SW480 (cell line): ENCODE measurements at places on chromosomes 5 and 9.

DNA sequence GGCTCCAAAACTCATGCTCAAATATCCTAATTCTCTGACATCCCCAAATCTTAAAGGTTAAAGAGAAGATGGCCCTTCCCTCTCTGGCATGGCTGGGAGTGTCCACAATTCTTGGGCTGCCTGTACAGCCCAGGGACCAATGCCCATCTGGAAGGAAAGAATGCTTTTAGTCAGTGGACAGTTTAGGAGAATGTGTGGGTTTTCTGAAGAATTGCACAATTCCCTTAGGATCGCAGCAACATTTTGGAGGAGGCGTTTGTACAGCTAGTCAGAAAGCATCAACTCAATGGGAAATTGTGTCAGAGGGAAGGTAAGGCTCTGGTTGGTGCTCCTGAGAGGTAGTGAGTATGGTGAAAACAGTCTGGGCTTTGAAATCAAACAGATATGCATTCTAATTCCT lies 15.0 kb downstream of the FAM193B start:
- no peak for DNase-seq

DNA sequence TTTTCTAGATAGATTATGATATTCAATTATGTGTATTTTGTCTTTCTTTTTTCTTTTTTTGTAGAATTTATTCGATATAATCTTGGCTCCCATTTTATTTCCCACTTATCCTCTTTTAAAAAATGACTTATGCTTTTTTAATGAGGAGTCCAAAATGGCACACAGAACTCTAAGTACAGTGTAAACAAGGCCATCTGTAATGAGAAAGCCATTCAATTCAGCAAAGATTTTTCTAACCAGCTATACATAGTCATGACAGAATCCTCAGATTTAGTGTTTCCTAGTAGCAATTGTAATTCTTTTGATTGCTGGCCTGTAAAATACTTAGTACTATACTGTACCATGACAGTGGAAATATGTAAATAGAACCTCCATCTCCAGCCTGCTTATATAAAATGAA lies 651.4 kb downstream of the RAB3C start:
- no peak for DNase-seq

DNA sequence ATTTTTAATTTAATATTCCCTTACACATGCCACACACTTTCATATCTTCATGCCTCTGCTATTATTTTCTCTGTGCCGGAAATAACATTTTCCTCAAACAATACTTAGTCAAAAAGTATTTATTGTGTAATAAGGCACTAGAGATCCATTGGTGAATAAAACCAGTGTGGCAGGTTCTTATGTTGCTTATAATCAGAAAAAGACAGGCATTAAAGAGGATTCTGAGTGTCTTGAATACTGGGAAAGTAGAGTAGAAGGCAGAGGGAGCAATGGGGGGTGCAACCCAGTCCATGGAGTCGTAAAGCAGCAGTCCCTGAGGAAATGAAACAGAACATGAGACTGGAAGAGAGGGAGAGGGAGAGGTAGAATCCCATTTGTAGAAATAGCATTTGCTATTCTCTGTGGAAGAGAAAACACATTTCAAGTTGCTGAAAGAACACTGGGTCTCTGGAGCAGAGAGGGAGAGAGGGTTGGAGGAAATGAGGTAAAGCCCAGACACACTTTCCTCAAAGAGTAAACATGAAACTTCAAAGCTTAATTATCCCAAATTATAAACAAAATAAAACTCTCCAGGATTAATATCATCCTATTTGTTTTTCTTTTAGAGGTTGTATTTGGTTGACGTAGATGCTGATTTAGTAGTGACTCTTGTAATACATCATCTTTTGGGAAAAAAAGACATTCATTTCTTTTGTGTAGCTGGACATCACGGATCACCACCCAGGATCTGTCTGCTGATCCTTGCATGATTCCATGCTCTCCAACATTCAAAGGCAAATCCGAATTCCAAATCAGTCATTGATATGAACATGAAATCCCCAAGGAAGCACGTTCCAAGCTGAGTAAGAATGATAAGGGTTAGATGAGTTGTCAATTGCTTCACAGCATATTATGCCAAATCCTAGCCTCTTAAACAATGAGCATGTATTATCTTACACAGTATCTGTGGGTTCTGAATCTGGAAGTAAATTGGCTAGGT lies 37.4 kb upstream of the GRAMD2B start:
- no peak for DNase-seq

DNA sequence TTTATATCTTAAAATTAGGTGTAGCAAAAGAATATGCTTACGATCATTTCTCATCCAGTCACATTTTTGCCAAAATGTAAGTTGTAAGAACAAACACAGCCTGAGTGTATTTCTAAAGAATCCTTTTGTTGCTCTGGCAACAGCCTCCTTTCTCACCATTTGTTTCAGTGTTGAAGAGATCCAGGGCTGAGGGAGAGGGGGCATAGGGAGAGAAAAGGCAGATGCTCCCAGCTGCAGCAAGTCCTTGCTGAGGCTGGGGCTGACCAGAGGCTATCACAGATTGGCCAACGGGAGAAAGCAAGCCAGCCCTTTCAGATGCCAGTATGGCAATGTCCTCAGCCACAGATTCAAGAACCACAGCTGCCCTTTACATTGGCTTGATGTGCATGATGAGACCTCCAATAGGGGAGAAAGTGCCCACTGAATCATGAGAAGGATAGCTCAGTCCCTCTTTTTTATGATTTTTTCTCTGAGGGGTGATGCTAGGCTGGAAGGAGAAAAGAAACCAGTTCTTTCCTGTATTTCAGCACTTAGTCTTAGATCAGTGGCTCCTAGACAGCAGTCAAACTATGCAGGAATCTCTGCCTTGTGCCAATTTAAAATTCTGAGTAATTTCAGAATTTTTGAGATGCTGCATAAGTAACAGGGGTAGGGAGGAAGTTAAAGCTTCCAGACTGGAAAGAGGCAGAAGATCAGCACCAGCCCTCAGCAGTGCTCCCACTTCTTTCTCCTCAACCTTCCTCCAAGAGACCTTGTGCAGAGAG lies 142.1 kb downstream of the LHFPL2 start:
- no peak for DNase-seq

DNA sequence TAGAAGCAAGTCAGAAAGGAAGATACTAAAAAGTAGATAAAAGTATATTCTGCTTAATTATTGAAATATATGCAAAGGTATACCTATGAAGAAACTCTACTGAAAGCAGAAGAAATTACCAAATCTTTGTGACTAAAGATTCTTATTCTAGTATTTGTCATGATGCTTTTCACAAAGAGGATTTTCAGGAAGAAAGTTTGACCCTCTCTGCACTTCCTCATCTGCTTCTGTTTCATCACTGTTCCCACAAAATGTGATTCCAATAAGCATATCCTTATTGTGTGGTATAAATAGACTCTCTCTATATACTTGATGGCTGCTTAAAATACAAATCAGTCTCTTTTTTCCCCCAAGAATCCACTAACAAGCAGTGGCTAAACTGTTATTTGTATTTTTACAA lies 2139.6 kb upstream of the ACO1 start:
- no peak for DNase-seq

GRCh38 chr5:84080908-84081307 lies 303.8 kb downstream of the EDIL3 start:
- DNase-seq: no peak

DNA sequence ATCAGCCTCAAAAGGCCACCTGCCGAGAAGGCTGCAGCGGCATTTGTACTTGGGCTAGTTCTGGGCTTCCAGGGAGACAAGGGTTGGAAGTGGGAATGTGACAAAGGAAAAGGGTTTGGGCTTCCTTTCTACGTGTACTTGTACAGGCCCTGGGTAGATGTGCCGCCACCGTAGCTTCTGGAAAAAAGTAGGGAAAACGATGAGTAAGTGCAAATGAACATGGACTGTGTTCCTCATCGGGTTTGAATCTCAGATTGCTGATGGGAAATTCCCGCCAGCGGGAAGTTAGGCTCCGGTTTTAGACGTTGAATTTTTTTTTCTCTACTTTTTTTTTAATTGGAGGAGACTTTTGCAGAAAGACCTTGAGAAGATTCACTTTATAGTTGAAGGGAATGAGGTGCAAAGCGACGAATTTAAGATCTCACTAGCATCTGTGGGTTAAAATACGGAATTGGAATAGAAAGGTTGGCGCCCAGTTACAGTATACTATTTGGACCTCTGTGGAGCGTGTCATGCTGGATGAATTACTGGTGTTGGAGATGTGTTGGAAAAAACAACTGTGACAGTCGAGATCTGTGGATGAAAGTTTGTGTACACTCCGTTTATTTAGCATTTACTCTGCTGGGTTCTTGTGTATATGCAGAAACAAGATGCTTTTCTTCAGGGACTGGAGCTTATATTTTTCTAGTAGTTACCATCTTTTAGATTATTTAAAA lies 1.2 kb downstream of the G3BP1 start:
- peak; percentile 39 for DNase-seq

DNA sequence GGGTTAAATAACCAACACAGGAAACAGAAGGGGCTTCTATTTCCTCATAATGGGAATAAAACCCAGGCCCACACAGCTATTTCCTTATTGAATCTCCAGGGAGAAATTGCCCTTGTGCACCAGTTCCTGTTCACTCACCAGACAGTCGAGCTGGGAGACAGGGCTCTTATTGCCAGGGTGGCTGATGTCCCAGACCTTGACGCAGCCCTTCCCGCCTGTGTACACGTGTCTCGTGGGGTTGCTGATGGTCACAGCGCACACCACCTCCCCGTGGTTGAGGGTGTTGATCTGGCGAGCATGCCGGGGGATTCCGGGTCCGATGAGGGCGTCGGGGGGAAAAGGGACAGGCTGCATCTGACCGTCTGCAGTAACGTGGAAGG lies 96.5 kb downstream of the TLE1 start:
- no peak for DNase-seq

- peak; percentile 93 for DNase-seq
Measured at GRCh38 chr5:134053840-134054338, 49.1 kb upstream of the VDAC1 start.

DNA sequence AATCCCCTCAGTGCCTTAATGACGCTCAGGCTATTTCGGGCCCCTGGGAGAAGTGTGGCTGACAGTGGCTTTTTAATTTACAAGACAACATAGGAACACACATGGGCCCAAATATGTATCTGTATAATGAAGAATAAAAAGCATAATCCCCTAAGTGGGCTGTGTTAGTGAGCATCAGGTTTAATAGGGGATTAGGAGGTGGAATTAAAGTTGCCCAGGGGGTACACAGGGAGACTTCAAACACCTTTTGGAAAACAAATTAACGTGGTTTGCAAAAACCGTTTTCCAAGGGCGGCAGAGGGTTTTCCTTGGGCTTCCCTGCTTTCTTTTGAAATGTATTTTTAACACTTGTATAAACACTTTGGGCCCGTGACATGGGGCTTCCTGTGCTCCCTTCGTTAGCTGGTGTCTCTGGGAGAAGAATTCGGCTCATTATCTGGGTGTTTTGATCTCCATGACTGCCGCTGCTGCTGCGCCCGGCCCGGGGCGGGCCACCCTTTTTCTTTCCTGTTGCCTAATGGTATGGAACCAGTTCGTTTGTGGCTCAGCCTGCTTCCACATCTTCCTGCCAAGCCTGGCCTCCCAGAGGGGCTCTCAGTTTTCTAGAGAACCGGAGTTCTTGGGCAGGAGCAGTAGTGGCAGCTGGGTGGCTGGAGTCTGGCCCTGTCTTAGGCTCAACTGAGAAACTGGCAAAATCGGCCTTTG lies 173.0 kb downstream of the MACROH2A1 start:
- DNase-seq: peak; percentile 43

- no peak for DNase-seq
Measured at GRCh38 chr5:10528827-10529226, 35.0 kb upstream of the ANKRD33B start.

- DNase-seq: peak; percentile 38
Measured at GRCh38 chr9:14415947-14416346, 102.0 kb upstream of the NFIB start.
